ENCODE measurements at places on chromosomes 12 and 14. TPM values are rescaled to one million over a fixed set of nuclear protein-coding genes. Genes with fewer than 3 reads are reported as not detected.

KCNK13 gene
- not detected for total RNA-seq

EMP1 gene
- 230 TPM for total RNA-seq

TAS2R7 gene
- total RNA-seq, result not detected

RPL10L gene
- not detected for total RNA-seq

ABCD2 gene
- 0.20 TPM for total RNA-seq

DNA sequence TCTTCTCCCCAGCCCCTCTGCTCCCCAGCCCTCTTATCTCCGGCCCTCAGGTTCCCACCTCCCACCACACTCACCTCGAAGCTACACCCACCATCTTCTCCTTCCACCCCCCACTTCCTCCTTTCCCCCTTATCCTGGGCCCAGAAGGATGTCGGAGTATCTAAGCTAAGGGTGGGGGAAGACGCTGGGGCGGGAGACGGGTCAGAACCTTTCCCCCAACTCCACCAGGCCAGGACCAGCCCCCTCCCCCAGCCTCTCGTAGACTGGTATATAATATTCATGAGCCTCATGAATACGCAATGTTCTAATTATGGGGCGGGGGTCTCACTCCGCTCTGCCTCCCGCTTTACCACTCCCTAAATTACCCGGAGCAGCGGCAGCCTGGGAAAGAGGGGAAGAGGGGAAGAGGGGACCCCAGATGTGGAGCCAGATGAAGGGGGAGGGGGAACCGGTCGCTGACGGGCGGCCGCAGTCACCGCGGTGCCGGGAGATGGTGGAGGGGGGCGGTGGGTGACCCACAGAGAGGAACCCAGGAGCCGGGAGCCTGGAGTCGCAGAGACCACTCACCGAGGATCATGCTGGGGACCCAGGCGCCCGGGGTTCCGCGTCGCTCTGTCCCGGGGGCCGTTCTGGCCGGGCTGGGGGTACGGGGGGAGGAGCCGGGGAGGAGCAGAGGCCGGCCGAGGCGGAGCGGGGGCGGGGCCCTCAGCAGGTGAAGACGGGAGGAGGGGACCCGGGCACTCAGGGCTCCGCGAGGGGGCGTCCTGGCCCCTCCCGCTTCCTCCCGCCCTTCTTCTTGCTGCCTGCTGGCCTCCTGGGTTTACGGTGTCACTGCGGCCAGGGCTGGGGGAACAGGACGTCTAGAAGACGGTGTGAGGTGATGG is 6.4 kb upstream of the ZNF385A start:
- H3K27me3 ChIP-seq, result no peaks in the 10 kb centered on the region
- peaks cover 17% of the 10 kb centered on the region for H3K36me3 ChIP-seq
- no peak overlapping the region for H3K4me3 ChIP-seq
- no peak for DNase-seq

- no peaks in the 10 kb centered on the region for H3K27me3 ChIP-seq
- H3K36me3 ChIP-seq, result no peaks in the 10 kb centered on the region
- H3K27ac ChIP-seq, result no peak overlapping the region
- peak; percentile 33 for DNase-seq
Observed at GRCh38 chr12:85466890-85467289, 186.9 kb downstream of the ALX1 start.

- no peaks in the 10 kb centered on the region for H3K36me3 ChIP-seq
- no peak overlapping the region for H3K4me3 ChIP-seq
- H3K27me3 ChIP-seq, result no peaks in the 10 kb centered on the region
Observed at GRCh38 chr14:89330236-89331002, 86.6 kb downstream of the FOXN3 start.

DNA sequence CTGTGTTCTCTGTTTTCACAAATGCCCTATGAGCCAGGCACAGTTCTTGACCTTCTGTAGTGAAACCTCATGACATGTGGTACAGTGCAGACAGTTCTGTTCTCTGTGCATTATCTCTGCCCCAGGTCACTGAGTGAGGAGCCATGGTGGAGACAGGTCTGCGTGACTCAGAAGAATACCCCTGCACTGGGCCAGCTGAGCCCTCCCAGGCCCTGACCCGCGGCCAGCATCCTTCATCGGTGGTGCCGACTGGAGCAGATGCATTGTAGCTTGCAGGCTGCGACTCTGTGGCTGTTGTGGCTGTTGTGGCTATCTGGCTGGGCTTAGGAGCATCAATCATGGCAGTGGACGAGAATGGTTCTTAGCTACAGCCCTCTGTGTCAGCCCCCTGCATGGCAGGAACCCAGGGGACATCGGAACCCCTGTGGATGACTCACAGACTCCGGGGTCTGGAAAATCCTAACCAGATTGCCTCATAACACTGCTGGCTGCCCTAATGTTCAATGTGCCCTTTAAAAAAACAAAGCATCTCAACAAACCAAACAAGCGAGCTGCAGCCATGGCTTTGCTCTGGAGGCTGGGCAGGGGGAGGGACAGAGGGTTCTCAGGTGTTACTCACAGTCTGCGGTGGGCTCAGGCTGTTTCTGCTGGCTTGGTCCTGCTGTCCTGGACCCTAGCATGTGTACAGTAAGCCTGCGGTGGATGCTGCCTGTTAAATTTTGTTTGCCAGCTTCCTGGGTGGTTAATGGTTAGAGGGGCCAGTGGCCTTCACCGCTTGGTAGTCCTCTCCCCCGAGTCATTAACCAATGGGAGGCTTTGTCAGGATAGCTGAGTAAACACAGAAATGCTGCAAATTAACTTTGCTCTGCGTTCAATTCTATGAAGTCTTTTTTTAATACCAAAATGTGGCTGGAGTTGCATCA is at the start of gene SERPINA6:
TSS of gene SERPINA6 (minus strand) at position 689 of the 923 bp plus-strand sequence. CDS start 8,688 bp downstream, outside the sequence.
- no peak for DNase-seq
- no peak within 1 kb of the TSS for H3K4me3 ChIP-seq
- H3K4me1 ChIP-seq, result peaks cover 14% of the 10 kb centered on the region
- no peak within 1 kb of the TSS for H3K27ac ChIP-seq
- H3K27me3 ChIP-seq, result no peaks in the 10 kb centered on the region

GRCh38 chr12:61044766-61045165 is 1215.4 kb upstream of the USP15 start:
- no peaks in the 10 kb centered on the region for H3K36me3 ChIP-seq
- no peak overlapping the region for H3K4me3 ChIP-seq

DNA sequence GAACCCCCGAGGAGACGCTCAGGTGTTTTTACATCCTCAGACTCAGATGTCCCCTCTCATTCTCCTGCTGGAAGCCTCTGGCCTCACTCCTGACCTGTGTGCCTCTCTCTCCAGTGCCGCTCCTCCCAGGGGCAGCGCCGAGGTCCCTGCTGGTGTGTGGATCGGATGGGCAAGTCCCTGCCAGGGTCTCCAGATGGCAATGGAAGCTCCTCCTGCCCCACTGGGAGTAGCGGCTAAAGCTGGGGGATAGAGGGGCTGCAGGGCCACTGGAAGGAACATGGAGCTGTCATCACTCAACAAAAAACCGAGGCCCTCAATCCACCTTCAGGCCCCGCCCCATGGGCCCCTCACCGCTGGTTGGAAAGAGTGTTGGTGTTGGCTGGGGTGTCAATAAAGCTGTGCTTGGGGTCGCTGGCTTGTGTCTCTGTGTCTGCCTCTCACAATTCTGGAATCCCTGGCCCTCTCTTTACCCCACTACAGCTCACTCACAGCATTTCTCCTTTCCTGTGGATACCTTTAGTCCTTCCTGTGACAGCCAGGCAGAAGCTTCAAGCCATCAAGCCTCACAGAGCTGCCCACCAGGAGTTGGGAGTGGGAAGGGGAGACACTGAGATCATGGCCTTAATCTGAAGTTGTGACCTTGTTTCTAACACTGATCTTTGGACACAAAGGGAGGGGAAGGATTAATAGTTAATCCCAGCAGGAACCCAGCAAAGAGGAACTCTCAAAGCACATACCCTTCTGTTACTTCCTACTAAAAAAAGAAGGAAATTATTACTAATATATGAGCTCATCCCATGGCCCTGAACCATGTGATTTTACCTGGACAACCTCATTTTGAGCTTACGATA is 1.1 kb upstream of the SOAT2 start:
- no peaks in the 10 kb centered on the region for H3K27me3 ChIP-seq
- H3K4me3 ChIP-seq, result no peak overlapping the region
- H3K36me3 ChIP-seq, result no peaks in the 10 kb centered on the region
- H3K27ac ChIP-seq, result no peak overlapping the region

- H3K4me1 ChIP-seq, result no peaks in the 10 kb centered on the region
- H3K36me3 ChIP-seq, result peaks cover 5% of the 10 kb centered on the region
- H3K4me3 ChIP-seq, result no peak overlapping the region
- peak overlapping the region; percentile 2 for H3K27ac ChIP-seq
Observed at GRCh38 chr12:92574051-92574783, 128.6 kb upstream of the PLEKHG7 start.

Data from MCF 10A (cell line).